ENCODE measurements at places on chromosomes 3 and 15.

- peak; percentile 60 for DNase-seq
Observed at GRCh38 chr3:46892285-46893145, 15.0 kb downstream of the PTH1R start.

- no peak for DNase-seq
Observed at GRCh38 chr3:70096376-70097066, 97.0 kb downstream of the SAMMSON start.

DNA sequence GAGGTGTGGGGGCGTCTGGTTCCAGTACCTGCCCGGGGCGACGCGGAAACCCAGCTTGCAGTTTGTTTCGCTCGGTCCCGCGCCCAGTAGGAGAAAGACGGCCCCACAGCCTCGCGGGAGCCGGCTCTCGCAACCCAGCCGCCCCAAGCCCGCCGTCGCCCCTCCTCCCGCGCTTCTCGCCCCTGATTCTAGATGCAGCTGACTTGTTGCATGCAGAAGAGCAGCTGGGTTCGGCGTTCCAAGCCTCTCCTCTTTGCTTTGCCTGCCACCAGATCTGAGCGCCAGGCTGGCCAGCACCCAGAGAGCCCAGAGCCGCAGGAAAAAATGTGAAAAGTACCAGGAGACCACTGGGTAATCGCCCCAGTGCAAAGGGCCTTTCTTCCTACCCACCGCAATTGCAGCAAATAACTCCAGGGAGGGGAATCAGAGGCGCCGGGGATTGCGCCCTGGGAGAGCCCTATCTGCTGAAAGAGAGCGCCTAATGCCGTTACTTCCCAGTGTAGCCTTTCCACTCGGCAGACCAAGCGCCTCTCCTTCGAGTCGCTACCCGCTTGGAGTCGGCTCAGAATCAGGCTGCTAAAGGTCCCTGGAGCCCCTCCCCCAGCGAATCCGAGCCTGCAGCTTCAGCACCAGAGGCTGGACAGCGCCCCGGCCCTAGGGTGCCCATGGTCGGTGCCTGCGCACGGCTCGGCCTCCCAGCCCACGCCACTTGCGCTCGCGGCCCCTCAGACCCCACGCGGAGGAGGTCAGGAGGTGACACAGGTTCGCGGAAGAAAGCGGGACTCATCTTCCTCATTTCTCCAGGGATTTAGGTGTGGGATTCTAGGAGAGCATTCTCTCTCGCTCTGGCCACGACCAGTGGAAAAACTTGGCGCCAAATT, 15.7 kb upstream of the AEN start:
- DNase-seq: no peak

- no peak for DNase-seq
Observed at GRCh38 chr15:73716417-73716816, 32.2 kb downstream of the CD276 start.

DNA sequence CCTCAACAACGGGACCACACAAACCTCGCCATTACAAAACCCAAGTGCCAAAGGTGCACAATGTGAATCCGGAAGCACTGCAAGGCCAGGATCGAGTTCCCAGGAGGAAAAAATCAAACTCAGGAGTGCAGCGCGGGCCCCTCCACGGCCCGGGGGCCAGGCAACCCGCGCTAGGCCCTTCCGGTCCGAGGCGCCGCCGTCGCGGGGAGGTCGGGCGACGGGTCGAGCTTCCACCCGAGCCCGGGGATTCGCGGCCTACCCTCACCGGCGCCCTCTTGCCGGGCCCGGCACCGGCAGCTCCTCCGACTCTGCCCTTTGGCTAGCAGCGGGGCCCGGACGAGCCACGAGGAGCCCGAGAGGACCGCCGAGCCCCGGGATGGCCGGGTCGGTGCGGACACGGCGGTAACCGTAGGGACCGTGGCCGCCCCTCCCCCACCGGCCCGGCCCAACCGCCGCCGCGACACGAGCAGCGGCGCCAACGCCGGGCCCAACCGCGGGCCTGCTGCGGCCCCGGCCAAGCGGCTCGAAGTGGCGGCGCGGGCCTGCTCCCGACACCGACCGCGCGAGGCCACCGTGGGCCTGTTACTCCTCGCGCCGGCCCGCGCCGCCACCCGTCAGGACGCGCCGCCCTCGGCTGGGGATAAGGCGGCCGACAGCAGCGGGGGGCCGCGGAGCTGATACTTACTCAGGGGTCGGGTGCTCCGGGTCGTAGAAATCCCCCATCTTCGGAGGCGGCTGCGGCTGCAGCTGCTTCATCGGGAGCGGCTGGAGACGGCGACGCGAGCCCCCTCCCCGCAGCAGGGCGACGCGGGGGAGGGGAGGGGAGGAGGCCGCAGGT, 525 bp downstream of the SETD2 start:
- peak; percentile 47 for DNase-seq

GRCh38 chr3:127791221-127791913, 30.9 kb downstream of the MGLL start:
- DNase-seq: peak; percentile 62

- no peak for DNase-seq
Observed at GRCh38 chr15:37872661-37873060, 61.8 kb upstream of the TMCO5A start.

GRCh38 chr15:49179433-49180190, 9.6 kb downstream of the GALK2 start:
- no peak for DNase-seq

DNA sequence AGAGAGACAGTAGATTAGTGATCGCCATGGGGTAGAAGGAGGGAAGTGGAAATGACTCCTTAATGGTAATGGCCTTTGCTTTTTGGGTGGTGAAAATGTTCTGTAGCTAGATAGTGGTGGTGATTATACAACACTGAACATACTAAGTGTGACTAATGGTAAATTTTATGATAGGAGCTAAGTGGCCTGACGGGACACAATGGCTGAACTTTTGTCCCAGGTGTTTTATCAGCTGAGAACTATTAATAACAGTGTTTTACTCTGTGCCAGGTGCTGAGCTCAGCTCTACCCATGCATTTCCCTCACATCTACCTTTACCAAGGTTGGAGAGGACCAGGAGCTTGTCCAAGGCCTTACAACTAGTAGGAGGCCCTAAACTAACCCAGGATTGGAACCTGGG, 66.8 kb downstream of the TRIM71 start:
- no peak for DNase-seq

DNA sequence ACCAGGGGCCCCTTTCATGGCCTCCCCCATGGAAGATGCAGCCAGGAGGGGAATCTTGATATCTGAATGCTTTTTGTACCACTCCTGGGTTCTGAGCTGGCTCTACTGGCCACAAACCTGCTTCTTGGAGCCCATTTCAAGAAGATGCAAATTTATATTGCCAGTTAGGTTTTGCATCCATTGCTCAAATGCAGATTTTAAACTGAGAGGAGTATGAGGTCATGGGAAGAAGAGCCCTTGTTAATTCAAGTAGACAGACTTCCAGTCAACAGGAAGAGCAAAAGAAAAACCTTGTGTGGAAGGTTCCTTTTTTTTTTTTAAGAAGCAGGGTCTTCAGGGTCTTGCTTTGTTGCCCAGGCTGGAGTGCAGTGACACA, 133.5 kb downstream of the PDZRN3 start:
- DNase-seq: no peak

DNA sequence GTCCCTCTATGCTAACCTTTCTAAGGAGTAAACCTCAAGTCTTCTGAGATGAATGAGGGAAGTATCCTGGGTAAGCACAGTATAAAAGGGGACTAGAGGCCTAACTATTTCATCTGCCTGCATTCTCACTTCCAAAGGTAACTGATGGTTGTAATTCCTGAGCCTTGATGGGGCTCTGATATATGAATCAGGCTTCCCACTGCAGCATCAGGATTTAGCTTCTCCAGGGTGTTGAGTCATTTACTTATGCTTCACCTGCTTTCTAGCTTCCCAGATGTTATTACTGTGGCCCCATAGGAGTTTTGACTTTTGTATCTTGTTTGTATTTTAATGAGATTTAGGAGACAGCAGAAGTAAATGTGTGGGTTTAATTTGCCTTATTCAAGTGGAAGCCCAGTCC, 207.3 kb upstream of the EIF1B start:
- DNase-seq: no peak

GRCh38 chr3:190701096-190701532, 161.4 kb downstream of the GMNC start:
- DNase-seq: peak; percentile 61

GRCh38 chr3:57066471-57066870, 6.0 kb downstream of the SPATA12 start:
- no peak for DNase-seq

- no peak for DNase-seq
Observed at GRCh38 chr3:27535809-27536392, 51.7 kb upstream of the SLC4A7 start.

- no peak for DNase-seq
Observed at GRCh38 chr3:169466990-169467389, 196.5 kb downstream of the MECOM start.

DNA sequence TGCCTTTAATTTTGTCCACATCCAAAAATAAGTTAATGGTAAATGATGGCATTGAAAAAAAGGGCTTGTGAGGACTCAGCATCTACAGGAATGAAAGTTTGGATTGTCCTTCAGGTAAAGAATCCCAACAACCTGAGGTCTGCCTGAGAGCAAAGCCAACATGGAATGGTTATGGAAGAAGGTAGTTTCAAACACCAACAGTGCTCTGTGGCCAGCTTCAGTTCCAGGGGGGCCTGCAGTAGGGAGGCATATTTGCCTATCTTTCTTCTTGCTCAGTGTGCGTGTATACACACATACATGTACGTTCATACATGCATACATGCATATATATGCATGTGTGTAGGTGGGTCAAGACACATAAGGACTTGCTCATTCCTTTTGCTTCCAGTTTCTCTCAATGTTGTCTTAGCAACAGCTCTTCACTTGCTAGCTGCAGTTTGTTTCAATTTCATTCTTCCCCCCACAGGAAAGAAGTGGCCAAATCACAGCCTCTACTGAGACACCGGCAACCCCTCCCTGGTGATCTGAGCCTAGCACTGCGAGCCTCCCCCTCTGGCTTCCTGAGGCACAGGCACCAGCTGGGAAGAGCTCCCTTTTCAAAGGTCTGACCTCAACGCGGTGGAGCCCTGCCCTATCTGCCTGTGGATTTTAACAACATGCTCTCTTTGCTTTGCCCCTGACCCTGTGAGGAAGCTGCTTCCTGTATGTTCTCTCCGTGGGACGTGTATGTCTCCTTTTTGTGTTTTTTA, 146.2 kb downstream of the KLF13 start:
- DNase-seq: no peak

DNA sequence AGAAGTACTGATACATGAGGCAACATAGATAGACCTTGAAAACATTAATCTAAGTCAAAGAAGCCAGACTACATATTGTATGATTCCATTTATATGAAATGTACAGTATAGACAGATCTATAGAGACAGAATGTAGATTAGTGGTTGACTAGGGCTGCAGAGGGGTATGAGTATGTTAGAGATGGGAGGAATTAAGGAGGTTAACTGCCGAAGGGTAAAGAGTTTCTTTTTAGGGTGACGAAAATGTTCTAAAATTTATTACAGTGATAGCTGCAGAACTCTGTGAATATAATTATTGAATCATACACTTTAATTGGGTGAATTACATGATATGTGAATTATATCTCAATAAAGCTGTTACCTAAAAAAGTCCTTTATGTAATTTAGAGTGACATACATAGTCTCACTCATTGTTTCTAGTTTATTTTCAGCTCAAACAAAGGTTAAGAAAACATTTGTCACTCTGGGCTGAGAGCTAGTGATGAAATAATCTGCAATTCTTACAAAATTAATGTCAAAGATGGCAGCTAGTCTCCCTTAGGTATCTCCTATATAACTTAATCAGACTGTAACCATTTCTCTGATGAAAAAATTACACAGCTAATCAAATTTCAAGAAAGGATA, 61.4 kb downstream of the DENND4A start:
- DNase-seq: no peak

Data from colonic mucosa (tissue), 4 donors.